ENCODE measurements at places on chromosomes 3 and 15.

- DNase-seq: no peak
Observed at GRCh38 chr3:193825617-193826016, 232.6 kb downstream of the OPA1 start.

DNA sequence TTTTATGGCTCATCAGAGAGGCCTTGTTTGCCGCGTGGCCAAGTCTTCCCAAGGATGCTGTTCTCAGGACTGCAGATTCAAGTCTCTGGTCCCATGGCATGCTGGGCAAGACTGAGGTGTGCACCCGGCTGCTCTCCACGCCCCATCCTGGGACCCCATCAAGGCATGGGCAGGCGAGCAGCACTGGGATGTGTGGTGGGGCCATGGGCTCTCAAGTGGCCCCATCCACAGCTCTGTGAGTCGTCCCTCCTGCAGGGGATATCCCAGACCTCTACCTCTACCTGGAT, 13.1 kb upstream of the GP9 start:
- no peak for DNase-seq

- no peak for DNase-seq
Observed at GRCh38 chr3:179430277-179430870, 20.9 kb downstream of the GNB4 start.

- no peak for DNase-seq
Observed at GRCh38 chr3:30354513-30354912, 251.9 kb upstream of the TGFBR2 start.

GRCh38 chr3:30904996-30905395, 10.5 kb upstream of the GADL1 start:
- DNase-seq: no peak

- DNase-seq: peak; percentile 34
Observed at GRCh38 chr3:111924283-111924682, 54.5 kb upstream of the ABHD10 start.

DNA sequence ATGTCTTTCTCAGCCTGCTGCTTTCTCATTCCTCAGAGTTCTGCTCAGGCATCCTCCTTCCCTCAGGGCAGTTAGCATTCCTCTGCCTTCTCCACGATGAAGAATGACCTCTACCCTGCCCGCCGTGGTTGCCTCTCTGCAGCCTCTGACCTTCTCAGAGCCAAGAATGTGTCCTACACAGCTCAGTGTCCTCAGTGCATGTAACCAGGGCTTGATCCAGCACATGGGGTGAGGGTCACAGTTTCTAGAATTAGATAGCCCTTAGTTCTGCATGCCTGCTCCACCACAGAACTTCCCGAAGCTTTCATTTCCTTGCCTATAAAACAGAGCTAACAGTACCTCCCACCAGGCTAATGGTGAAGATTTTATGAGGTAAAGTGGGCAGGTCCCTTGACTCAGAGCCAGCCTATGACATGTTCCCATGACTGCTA, 182.1 kb downstream of the CLSTN2 start:
- DNase-seq: no peak

DNA sequence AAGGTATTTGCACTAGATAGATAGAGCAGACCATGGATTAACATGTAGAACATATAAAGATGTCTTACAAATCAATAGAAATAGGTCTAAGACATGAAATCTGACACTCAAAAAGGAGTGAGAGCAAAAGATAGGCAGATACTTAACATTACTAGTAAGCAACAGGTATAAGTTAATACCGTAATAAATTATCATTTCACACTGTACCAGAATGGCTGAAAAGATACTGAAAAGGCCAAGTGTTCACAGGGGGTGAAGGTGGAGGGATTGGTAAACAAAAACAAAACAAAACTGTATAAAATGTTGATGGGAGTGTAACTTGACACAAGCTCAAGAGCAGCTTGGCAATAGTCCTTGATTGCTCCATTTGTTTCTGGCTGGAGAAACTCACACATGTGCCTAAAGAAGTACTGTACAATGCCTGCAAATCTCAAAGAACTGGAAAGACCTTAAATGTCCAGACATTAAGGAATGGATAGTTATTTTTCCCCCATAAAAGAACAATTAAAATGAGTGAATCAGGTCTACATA, 3.5 kb downstream of the NSMCE3 start:
- DNase-seq: no peak

GRCh38 chr15:79541196-79541595, 109.1 kb downstream of the MINAR1 start:
- DNase-seq: no peak

DNA sequence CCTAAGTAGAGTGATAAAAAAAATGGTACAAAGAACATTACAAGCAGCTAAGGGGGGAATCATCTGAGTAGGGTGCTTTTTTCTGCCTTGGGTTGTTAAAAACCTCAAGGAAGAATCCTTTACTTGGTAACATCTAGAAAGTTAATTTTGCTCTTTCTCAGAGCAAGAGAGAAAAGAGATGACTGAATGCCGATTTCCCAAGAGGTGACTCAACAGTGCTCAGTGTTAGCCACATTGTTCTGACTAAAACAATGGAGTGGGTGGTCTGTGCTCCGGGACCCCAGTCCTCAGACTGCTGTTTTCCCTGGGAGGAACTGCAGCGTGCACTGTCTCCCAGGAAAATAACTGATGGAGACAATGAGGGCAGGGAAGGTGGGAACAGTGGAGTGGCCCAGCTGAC, 41.1 kb upstream of the RASGRP1 start:
- DNase-seq: no peak

DNA sequence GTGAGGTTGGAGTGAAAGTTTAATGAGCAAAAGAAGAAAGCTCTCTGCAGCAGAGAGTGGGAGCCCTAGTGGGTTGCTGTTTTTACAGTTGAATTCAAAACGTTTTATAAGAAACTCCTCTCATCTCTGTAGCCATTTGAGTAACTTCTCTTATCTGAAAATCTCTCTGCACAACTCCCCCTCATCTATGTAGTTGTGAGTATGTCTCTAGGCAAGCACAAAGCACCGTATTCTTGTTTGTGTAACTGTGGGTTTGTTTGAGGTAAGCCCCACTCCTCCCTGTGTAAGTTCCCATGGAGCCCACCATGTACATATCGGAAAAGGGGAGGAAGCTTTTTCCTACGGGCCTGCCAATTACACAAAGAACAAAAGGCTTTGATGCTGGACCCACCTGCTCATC, 56.5 kb upstream of the GOLGA6L2 start:
- peak; percentile 31 for DNase-seq

GRCh38 chr3:61387817-61388216, 136.6 kb upstream of the FHIT start:
- DNase-seq: no peak

- peak; percentile 86 for DNase-seq
Observed at GRCh38 chr15:39976291-39977274, 42.7 kb downstream of the EIF2AK4 start.

DNA sequence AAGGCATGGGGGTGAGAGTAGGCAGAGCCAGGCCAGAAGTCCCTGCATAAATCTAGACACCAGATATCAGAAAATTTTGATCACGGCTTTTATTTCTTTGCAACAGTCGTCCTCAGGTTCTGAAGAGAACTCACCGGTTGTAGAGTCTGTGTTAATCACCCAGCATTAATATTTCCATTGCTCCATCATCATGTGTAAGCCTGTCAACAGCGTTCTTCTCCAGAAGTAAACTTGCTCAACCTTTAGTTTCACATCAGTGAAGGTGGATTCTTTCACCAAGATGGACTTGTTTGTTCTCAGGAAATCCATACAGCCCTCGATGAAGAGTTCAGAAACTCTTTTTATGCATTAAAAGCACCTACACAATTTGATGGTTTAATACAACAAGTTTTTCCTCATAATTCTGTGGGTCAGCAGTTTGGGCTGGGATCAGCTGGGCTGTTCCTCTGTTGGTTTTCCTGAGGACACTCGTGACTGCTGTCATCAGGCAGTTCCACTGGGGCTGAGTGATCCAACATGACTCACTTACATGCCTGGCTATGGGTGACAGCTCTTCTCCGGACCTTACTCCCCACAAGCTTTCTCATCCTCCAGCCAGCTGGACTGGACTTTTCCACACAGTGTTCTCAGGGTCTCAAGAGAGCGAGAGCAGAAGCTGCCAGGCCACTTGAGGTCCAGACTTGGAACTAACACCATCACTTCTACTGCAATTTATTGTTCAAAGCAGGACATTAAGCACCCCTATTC, 303.4 kb downstream of the ZNF621 start:
- DNase-seq: no peak

DNA sequence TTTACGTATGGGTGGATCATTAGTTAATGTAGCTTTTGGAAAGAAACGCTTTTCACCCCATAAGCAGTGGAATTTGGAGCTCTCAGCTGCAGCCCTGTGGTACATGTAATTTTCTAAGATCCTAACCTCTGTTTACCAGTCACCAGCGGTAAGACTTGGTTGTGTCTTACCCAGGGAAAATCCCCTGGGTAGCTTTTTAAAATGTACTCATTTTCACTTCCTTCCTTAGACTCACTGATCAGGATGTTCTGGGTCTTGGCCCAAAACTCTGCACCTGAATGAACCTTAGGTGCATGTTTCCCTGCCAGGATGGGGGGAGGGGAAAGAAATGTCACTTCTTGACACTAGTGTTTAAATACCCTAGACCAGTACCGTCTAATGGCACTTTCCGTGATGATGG, 605.2 kb downstream of the MAGI1 start:
- DNase-seq: no peak

DNA sequence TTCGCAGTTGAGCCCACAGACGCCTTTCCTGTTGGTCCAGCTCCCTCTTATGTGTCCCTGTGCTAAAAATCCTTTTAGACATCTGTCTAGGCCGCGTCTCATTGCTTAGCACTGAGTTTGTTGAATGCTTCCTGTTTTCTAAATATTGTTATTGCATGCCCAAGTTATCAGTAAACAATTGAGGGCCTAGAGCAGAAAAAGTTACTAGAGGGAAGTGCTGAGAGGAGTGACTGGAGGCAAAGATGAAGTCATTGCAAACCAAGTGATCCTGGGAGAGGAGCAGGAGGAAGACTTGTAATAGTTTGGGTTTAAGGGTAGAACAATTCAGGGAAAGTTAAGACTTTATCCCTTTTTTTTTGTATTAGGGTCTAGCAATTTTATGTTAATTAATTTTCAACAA, 88.1 kb downstream of the DCUN1D1 start:
- no peak for DNase-seq

GRCh38 chr3:9022305-9023225, 59.3 kb upstream of the RAD18 start:
- peak; percentile 50 for DNase-seq

GRCh38 chr3:9266716-9267115, 17.3 kb upstream of the SRGAP3 start:
- no peak for DNase-seq

DNA sequence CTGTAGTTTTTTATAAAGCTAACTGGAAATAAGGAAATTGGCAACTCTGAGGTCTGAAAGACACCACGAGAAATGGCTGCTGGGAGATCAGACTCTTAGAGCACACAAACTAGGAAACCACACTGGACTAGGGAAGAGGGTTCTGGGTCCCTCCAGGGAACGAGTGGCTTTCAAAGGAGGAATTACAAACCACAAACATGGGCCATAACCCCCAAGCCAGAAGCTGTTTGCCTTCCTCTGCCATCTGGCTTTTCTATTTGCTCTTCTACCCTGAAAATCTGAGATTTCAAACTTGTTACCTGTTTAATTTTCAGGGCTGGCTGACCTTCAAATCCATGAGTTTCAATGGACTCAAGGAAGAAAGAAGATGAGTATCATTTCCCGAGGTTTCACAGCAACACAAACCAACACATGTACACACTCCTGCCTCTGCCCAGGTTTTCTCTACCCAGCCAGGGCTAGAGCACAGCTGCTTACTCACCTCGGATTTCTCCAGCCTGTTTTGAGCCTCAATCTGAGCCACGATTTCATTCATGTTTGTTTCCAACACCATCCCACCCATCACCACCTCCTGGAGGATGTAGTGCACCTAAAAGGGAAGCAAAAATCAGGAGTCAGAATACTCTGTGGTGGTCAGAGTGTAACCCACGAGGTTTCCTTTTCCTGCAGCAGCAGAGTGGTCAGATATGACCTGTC, 22.6 kb upstream of the ANPEP start:
- no peak for DNase-seq

DNA sequence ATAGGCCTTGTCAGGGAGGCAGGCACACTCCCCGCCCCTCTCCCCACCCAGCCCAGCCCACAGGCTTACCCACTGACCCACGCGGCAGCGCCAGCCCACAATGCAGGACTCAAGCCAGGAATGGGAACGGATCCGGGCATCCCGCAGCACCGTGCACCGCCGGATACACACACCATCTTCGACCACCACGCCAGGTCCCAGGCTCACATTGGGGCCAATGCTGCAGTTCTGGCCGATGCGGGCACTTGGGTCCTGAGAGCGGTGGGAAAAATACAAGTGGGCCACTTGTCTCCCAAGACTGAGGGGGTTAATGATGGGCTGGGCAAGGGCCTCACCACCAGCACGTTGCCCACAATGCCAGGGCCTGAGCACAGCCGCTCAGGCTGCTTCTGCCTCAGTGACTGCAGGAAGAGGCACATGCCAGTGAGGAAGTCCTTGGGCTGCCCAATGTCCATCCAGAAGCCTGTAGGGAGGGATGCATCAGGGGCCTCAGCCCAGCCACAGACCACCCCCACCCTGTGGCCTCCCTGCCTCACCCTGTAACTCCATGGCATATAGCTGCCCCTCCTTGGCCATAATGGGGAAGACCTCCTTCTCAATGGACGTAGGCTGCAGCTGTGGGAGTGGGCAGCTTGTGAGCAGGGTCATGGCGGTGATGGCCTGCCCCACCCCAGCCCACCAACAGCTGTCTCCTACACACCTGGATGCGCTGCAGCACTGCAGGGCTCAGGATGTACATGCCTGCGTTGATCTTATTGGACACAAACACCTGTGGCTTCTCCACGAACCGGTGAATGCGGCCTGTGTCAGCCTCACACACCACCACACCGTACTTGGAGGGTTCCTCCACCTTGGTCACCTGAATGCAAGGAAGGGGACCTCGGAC, 1.6 kb downstream of the GMPPB start:
- no peak for DNase-seq

DNA sequence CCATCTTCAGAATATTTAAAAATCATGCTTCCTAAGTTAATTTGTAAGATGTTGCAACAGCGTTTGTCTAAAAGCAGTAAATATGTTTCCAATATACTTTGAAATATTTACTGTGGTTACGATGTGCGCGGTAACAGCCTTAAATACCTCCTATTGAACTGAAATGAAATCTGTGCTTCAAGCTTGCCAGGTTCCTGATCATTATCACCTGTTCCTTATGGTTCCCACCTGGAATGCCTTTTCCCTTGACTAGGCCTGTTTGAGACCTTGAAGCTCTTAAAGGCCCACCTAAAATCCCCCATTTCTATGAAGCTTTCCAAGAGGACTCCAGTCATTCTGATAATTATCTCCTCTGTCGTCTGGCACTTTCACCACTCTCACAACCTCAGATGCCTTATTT, 146.7 kb downstream of the NAALADL2 start:
- no peak for DNase-seq

Measured in brain (organoid and tissue), 16 donors.